B cell (primary cell): ENCODE measurements at places on chromosomes 6 and 20. TPM values are rescaled to one million over a fixed set of nuclear protein-coding genes. Genes with fewer than 3 reads are reported as not detected.

- DNase-seq, result no peak
These were observed 102.2 kb upstream of the AKAP12 start for GRCh38 chr6:151137542-151137941.

DNA sequence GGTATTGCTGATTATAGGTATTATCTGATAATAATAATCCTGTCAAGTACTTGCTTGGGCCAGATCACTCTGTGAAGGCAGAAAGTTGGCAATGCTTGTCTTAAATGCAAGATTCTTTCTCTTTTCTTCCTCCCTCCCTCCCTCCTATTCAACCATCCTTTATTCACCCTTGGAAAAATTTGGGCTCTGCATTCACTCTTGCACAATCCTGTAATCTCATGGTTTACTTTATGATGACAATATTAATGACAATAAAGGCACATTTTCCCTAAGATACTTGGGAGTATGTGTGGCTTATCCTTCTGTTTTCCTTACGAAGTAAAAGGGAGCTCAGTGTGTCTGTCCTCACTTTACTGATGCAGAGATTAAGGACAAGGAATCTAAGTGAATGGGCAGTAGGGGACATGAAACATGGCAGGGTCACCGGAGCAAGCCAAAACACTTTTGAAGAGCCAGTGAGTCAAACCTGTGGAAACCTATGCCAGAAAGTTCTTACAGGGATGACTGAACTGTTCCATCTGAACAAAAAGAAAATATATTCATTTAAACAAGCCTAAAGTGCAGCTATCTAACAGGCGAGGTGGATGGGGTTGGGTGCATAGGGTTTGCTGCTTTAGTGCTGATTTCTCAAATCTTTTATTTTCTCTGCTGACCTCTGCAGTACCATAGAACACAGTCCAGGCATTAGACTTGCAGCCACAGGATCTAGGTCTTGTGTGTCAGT, 14.6 kb upstream of the RIPOR2 start:
- DNase-seq, result no peak

DNA sequence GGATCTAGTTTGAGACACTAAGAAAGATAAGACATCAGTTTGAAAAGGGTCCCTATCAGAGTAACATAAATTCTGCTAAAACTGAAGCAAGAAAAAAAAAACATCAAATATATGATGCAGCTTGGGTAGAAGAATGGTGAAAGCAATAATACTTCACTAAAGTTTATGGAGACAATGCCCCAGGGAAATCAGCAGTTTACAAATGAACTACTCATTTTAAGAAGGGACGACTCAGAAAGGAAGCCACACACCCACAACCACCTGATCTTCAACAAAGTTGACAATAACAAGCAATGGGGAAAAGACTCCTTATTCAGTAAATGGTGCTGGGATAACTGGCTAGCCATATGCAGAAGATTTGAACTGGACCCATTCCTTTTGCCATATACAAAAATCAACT, 143.5 kb downstream of the TPBG start:
- DNase-seq, result no peak

The FOXA2 gene
- polyA plus RNA-seq, result not detected in 2 replicates

DNA sequence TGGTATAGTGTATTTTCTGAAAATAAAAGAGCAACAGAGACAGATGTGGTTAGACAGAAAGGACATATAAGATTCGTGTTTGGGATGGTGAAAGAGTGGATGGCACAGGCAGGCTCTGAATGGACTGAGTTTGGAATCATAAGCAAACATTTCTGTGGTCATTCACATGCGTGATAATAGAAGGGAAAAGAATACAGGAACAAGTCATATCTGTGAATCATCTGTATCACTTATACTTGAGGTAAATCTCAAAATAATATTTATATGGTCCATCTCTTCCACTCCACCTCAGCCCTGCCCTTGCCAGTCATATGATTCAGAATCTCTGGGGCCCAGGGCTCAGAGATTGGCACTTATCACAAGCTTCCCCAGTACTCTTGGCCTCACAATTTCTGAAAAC, 535.1 kb downstream of the BCKDHB start:
- no peak for DNase-seq

DNA sequence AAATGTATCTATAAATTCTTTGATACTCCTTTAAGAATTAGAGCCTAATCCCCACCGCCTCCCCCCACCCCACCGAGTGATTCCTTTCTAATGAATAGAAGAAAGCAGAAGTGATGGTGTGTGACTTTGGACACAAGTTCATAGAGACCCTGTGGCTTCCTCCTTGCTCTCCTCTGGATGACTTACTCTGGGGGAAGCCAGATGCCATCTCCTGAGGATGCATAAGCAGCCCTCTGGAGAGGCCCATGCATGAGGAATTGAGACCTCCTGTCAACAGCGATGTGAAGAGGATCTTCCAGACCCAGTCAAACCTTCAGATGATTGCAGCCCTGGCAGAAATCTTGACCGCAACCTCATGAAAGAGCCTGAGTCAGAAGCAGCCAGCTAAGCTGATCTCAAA, 21.1 kb downstream of the AHCY start:
- DNase-seq, result no peak

GRCh38 chr20:21048841-21049273, 57.3 kb downstream of the LINC00237 start:
- peak; percentile 46 for DNase-seq

The PRSS35 gene
- polyA plus RNA-seq, result not detected in 2 replicates

DNA sequence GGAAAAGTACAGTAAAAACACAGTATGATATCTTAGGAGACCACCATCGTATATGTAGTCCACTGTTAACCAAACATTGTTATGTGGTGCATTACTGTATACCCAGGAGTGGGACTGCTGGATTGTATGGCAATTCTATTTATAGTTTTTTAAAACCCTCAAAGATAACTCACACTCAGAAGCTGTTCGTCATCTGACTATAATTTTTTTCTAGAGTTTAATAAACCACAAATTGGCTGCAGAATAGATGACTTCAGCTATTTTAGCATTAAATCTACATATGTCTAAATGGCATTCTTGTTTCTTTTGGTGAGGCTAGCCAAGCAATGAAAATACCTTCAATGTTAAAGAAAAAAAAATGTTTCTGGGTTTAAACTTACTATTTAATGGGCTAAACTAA, 134.2 kb upstream of the BMP5 start:
- DNase-seq, result no peak

The LY6G6F gene
- 0.32 TPM in 1 of 2 replicates, not detected in the other for polyA plus RNA-seq

DNA sequence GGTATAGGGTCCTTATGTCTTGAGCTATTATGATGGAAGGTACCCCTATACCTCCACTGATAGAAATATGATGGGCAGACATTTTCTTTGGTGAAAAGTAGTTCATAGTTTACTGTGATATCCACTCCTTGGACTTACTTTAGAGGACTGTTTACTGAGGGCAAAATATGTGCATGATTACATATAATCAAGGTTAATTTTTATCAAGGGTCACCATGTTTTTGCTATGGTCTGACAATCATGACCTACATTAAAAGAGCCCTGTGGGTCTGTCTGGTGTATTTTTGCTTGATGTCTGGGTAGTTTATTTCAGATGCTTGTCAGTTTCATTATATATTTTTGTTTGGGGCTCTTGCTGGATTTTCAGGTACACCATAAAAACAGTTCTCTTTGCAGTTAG, 40.1 kb downstream of the CDKAL1 start:
- DNase-seq, result no peak

DNA sequence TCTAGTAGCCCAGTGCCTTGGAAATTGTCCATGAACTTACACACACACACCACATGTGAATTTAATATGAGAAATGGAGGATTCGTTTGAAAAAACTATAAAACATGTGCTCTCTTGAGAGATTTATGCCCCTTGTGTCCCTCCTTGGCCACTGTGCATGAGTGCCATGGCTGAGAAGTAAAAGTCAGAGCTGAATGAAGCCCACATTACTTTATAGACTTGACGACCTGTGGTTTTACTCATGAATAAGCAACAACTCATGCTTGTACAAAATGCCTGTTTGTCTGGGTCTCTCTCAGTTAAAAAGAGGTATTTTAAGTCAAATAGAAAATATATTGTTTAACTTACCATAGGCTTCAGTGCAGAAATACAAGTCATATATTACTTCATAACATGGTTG, 102.7 kb downstream of the KCNQ5 start:
- DNase-seq, result peak; percentile 29

- DNase-seq, result no peak
These were observed 317.6 kb downstream of the PRKN start for GRCh38 chr6:162409741-162410691.

The C6orf132 gene
- polyA plus RNA-seq, result not detected in 2 replicates

- DNase-seq, result no peak
These were observed 224.9 kb downstream of the IBTK start for GRCh38 chr6:82022614-82023129.

DNA sequence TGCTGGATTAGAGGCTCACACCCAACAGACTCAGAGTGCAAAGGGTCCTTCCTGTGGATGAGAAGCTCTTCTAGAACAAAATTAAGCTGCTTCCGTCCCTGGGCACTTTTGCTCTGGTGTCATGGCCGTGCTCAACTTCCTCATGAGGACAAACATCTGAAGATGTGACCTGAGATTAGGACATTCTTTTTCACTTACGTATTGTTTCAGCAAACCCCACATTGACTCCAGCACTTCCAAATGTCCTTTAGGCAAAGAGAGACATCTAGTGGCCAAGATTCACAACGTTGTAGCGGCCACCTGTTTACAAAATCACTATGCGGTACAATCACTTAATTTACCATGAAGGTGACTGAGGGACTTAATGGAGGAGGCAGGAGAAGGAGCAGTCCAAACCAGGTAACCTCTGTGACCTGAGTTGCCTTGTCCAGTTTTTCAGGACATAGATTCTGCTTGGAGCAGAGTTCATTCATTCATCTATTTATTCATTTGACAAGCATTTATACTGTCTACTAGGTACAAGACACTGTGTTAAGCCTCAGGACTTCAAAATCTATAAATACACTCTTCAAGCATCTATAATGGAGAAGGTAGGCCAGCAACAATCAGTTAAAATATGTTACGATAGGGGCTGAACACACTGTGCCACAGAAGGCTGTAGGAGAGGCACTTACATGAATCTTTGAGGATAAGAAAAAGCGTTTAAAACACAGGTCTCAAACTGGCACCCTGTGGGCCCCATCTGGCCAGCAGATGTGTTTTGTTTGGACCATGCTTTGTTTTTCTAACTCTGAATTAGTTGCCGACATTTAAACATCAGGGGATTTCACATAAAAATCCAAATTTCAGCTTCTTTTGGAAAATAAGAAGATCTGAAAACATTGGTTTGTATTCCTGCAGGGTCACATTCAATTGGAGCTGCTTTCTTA, 5.6 kb upstream of the ADGRF1 start:
- DNase-seq, result peak; percentile 35

DNA sequence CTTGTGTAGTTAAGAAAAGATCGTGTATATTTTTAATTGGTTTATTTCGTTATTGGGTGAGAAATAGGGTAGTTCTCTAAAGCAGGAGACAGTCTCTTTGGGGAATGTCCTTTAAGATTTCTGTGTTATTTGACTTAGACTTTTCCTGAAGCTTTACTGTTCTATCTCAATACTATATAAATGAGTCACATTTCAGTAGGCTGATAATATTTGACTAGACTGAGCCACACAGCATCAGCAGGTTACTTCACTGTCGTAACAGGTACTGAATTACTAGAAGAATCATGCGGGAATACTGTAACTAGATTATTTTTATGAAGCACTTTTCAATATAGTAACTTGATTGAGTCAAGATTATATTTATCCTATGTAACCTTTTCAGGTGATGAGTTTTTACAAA, 1.4 kb downstream of the SMAP1 start:
- DNase-seq, result no peak

DNA sequence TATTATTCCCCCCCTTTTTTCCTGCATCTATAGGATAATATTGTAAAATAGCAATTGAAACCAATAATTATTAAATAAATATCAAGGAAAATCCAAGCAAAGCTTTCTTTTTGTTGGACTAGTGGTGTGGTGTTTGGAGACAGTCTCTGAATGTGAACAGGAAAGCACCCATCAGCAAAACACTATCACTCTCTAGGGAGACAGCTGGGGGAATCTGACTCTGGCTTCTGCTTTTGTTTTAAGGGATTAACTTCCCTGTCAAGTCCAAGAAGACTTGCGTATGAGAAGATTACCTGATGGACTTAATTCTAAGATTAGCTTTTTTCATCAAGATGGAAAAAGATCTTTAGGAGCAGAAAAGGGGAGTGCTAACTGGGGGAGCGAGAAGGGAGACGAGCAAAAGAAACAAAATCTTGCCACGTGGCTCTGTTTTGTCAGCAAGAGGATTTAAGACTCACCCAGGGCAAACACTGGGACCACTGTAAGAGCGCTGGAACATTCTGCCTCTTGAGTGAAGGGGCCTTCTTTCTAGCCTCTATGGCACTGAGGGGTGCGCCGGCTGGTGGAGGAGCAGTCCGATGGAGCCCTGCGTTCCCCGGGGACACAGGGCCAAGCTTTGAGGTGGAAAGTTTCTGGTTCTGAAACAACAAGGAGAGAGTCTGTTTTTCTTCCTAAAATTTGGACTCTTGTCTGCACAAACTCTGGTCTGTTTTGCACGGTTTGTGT, 570 bp downstream of the TULP4 start:
- DNase-seq, result no peak

DNA sequence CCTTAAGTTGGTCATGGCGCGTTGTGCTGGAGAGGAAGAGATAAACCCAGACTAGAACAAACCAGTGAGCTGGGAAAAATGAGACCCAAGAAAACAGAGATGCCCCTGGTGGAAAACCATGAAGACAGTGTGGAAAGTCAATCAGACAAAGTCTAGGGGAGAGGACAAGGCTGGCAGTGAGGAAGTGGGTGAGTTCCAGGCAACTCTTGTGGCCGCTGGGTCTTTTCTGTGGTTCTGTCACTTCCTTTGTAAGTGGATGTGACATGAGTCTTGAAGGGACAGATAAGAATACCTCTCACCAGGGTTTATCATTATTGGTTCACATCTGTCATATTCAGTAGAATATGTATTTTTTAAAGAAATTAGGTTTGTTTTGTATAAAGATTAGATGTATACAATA, 738.4 kb downstream of the DHX35 start:
- no peak for DNase-seq

DNA sequence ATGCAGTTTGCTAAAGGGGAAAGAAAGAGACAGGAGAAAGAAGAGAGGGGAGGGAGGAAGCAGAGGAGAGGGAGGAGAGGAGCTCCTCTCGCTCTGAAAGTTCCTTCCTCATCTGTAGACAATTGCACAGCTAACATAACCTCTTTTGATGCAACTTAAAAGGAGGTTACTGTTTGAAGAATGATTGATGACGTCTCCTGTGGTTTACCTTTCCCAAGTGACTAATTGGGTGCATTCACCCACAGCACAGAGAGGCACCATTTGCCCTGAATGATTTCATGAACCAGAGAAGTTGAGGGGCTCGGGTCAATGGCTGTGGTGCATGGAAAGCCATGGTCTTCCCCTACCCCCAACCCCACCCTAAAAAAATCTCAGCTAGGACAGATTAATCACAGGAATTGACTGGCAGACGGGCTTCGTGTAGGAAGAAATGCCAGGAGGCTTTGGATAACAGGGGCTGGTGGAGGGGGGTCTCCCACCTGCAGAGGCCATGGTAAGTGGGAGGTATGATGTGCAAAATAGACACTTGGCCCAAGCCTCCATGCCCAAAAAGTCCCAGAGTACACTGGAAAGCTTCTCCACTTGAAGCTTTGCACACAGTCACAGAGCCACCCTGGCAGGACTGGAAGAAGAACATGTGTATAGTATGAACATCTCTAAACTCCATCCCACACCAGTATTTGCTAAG, 213.7 kb downstream of the ANKRD60 start:
- no peak for DNase-seq
